GM04503 (cell line): ENCODE measurements at places on chromosomes 1 and 21.

- no peak for DNase-seq
Observed at GRCh38 chr1:157137046-157137407, 1.2 kb downstream of the ETV3 start.

GRCh38 chr1:157154291-157154690 lies 16.1 kb upstream of the ETV3 start:
- DNase-seq = no peak

GRCh38 chr1:98184856-98185255 lies 264.0 kb upstream of the DPYD start:
- DNase-seq = no peak

DNA sequence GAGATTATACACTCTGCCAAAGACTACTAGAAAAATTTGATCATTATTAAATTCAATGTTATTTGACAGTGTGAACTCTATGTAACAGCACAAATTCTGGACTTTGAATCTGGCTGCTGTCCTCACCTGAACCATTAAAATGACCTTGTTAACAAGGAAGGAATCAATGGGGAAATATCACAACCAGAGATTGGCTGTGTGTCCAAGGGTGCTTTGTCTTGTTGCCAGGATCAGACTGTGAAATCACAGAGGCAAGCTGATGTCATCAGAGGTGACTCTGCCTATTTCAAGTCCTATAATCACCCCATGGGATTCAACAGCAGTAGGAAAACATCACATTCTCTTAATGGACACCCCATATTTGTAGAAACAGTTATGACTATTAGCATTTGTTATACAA lies 46.8 kb downstream of the ADAMTS5 start:
- no peak for DNase-seq

DNA sequence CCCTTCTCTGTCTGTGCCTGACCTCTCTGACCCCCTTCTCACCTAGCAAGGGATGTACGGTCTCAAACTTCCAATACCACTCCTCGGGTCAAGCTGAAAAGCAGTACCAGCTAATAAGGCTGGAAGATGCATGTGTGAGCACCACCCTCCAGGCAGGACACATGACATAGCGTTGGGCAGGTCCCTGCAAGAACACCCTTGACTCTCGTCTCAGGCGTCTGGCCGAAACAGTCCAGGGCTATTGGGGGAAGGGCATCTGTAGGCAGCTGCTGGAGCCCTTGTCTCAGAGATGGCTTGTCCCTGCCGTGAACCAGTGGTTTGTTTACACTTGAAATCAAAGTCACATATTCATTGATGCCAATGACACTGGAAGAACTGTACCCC lies 56.5 kb downstream of the CD46 start:
- no peak for DNase-seq

DNA sequence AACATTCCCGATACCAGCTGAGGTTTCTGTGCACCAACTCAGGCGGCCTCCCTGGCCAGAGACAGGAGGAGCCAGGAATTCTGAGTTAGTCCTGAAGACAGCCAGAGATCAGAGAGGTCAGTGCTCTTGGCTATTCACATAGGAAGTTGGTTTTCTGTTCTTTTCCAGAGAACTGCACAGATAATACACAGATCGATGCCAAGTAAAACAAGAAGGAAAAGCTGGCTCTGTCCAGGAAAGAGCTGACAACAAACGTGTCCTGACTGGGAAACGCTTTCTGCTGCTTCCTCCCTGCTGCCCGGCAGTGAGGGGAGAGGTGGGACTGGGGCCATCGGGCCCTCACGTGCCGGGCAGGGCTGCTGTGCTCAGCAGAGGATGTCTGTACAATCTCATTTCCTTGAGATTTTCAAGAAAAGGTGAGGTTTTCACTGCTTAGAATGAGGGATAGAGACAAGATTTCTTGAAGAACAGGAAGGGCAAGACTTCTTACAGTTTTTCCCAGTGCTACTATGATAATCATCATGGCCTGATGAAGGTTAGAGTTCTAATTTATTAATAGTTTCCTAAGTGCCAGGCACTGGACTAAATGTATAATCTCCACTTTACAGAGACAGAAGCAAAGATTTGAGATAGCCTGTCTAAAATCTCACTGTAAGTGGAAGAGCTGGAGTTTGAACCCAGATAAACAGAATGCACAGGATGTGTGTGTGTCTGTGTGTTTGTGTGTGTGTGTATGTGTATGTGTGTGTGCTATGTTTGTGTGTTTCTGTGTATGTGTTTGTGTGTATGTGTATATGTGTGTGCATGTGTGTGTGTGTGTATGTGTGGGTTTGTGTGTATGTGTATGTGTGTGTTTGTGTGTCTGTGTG lies 211.0 kb upstream of the RAB4A start:
- DNase-seq = peak; percentile 21
